ENCODE measurements at places on chromosomes 13 and 19.

DNA sequence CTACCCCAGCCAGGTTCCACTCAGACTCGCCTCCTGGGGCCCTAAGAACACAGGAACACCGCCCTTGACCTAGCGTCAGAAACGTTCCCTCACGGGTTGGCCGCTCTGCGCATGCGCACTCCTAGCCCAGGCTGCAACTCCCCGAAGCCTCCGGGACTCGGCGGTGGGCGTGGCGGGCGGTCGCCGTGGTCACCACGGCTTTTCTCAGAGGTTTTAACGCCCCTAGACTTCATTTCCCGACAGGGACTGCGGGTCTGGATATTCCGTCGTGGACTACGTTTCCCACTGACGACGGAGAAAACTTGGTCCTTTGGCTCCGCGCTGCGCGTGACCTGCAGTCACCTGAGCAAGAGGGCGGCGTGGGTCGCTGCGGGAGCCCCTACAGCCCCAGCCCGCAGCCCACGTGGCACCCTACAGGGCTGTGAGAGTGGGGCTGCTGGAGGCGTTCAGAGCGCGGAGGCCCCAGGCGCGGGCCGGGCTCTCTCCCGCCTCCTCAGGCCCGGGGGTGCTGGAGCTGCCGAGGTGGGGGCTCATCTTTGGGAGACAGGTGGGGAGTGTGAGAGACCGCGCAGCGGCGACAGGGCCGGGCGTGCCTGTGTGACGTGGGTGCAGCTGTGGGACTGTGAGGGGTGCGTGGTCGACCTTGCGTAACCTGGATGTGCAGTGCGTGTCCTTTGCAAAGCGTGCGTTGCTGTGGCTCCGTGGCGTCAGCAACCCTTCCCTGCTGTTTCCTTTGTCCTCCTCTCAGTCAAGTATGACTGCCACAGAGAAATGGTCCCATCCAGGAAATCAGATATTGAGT is 38.0 kb upstream of the ZNF573 start:
- peak; percentile 64 for DNase-seq

DNA sequence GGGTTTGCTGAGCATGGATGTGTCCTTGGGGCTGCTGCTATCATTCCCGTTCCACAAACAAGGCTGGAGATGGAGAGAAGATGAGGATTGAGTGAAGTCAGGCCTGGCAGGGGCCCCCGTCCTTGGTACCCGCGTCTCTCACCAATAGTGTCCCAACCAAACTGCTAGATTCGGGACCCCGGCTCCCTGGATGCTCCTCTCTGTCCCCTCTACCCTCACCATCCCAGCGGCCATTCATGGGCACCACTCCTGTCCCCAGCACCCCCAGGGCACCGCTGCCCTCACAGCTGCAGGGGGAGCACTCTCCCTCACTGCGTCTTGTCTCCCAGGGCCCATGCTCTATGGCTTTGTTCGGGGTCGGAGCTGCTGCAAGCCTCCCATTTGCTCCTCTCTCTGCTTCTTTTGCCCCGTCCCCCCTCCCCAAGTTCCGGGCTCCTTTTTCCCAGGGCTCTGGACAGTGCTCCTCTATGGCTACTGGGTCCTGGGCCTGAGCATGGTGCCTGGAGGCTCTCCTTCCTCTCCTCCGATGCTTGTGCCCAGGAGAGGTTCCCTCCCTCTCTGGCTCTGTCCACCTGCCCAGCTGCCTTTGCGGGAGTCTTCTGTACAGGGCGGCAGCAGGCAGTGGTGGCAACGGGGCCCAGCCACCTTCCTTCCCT is 219.5 kb downstream of the TEX29 start:
- no peak for DNase-seq

DNA sequence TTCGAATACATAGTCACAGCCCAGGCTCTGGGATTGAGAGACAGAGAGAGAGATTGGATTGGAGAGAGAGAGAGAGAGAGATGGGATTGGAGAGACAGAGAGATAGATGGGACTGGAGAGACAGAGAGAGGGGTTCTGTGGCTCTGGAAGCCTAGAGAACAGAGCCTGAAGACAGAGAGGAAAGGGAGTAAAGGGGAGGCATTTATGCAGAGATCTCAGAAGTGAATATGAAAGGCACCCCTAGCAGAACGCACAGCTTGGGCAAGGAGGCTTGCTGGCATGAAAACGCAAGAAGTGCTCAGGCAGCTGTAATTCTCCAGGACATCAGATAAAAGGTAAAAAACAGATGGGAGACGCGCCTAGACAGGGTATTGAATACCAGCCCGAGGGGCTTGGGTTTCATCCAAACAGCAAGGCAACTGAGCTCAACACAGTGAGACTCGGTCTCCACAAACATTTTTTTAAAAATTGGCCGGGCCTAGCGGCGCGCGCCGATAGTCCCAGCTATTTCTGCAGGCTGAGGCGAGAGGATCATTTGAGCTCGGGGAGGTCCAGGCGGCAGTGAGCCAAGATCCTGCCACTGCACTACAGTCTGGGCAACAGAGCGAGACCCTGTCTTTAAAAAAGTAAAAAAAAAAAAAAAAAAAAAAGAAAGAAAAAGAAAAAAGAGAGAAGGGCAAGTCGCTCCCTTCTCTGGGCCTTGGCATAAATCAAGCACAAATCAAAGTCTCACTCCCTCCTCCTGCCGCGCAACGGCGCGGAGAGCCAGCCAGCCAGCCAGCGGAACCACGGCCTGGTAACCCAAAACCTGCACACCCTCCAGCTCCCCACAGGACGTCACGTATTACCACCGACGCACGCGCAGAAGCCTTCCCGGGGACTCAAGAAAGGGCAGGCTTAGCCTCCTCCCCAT is 774 bp upstream of the PPP2R1A start:
- no peak for DNase-seq

DNA sequence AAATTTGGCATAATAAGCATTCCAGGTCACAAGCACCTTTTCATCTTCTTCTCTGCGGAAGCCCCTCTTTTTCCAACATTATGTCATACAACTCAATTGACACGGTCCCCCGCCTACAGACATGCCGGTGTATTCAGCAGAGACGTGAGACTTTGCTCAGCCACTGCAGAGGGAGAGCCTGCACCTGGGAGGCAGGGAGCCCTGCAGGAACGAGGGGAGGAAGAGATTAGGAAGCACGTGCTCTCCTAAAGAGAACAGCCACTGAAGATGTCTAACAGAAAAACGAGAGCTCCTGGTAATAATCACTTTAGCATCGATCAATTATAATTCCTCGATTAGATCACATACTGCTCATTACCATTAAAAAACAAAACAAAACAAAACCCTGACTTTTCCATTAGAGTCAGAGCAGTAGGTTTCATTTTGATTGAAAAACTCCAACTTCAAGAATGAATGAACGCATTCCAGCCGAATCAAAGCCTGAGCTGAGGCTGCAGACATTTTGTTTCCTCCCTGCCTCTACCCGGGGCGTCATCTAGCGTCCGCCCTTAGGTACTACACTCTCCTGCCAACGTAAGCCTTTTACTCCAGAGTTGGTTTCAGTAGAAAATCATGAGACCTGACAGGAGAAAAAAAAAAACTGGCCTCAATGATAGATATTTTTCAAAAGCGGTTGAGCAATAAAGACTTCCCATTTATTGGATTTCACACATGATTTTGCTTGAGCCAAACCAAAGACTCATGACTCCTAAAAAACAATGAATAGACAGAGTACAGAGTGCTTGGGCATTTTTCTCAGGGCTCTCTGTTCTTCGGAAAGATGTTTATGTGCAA is 194.5 kb downstream of the KATNAL1 start:
- peak; percentile 92 for DNase-seq

GRCh38 chr19:35723671-35724070 is 5.9 kb downstream of the KMT2B start:
- no peak for DNase-seq

- no peak for DNase-seq
These were observed 2.3 kb upstream of the TGDS start for GRCh38 chr13:94598281-94598680.

GRCh38 chr19:43525836-43526771 is 897 bp downstream of the ETHE1 start:
- DNase-seq: peak; percentile 74

- no peak for DNase-seq
These were observed 24.0 kb upstream of the TPT1 start for GRCh38 chr13:45364876-45365557.

DNA sequence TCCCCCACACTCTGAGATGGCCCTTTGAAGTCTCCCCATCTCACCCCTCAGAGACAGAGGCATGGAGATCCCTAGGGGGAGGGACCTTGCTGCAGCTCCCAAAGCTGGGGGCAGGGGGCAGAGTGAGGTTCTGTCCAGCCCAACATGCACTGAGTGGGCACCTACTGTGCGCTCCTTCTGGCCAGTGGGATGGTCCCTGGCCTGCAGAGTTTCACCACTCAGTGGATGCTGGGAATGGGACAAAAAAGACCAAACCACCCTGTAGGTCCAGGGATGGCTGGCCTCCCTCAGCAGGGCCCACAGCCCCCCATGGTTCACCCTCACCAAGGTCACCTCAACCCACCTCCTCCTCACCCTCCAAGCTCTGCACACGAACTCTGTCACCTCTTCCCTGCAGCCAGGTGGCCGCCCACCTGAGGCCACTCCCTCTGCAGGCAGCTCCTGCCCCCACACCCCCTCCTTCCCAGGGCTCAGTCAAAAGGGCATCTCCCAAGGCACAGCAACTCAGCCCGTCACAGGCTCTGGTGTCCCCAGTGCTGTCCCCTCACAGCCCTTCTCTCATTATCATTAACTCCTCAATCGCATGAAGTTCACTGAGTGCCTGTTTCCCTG is 16.1 kb downstream of the CEACAM21 start:
- no peak for DNase-seq

- DNase-seq: no peak
These were observed 2.3 kb downstream of the RPL13A start for GRCh38 chr19:49489601-49490167.

DNA sequence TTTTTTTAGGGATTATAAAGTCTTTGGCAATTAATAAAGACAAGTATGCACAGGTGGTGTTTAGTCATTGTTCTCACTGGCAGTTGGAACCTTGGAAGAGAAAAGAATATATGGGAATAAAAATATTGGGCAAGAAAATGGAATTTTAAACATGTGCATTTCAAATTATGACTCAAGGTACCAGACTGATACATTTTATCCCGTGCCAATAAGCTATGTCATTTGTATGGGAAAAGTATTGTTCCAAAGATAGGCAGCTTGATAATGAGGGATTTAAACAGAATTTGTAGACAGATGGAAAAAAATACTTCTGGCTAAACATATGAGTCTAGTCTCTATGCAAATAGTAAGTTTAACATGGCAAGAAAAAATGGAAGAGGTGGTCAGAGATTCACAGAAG is 169.5 kb upstream of the UFM1 start:
- DNase-seq: no peak

DNA sequence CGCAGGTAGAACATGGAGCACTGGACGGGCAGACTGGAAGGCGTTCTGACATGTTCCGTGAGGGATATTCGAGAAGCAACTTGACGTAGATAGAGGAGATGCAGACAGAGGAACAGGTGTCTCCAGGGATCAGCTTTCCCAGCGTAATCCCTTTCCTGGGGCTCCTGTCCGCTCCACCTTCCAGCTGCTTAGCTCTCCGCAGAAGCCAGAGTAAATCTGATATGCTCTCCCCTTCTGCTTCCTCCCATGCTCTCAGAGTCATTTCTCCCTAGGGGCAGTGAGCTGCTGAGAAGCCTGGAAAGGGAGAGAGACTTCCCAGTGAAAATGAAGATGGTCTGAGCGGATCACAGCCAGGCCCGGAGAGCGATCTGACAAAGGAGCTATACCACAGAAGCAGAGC is 23.0 kb upstream of the OLFM4 start:
- no peak for DNase-seq

- no peak for DNase-seq
These were observed 64.9 kb downstream of the MBNL2 start for GRCh38 chr13:97287047-97287383.

DNA sequence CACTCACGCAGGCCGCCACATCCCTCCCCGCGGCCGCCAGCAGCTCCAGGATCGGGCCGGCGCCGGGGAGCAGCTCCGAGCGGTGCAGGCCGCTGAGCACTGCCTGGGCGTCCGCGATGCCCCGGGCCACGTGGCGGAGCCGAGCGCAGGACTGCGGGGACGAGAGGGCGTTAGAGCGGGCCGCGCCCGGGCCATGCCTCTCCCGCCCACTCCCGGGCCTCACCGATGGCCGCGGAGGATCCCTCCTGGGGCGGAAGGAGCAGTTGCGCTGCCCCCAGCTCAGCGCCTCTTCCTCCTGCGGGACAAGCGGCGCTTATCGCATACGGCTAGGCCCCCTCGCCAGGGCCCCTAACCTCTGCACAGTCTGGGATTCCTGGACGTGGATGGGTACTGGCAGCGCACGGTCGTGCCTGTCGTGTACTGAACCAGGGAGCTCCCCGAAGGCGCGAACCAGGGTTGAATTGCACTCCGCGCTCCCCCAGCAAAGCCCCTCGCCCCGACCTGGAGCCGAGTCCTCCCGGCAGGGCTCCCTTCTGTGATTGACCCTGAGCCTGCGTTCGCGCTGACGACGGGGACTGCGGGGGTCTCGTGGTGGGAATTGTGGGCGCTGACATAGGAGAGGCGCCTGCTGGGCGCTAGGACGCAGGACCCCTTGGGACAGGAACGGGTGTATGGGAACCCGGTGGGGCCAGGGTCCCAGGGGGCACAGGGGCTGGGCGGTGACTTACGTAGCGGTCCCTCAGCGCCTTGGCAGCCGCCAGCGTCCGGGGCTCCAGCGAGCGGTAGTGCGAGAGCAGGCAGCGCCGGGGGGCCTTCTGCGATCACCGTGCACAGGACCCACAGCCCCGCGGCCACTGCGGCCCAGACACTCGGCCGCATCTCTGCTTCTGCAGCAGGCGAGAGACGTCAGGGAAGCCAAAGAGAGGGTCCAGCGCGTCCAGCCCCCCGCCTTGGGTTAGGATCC is 673 bp downstream of the IFNL4 start:
- DNase-seq: no peak

GRCh38 chr19:13150931-13151604 is 857 bp downstream of the IER2 start:
- no peak for DNase-seq

DNA sequence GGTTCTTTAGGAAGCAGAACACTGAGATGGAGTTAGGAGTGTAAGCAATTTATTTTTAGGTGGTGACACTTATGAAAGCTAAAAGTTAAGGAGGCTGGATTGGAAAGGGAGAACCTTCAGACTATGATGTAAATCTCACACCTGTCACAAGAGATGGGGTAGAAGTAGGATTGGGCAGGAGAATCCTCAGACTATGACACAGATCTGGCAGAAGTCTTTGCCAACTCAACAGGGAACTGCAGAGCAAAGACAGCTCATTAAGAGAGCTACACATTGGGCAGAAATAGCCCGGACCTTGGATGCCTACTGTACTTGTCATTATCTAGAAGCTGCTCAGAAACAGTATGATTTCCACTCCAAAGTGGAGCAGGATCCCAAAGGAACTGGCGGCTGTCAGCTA is 134.4 kb downstream of the DNAJC15 start:
- no peak for DNase-seq

DNA sequence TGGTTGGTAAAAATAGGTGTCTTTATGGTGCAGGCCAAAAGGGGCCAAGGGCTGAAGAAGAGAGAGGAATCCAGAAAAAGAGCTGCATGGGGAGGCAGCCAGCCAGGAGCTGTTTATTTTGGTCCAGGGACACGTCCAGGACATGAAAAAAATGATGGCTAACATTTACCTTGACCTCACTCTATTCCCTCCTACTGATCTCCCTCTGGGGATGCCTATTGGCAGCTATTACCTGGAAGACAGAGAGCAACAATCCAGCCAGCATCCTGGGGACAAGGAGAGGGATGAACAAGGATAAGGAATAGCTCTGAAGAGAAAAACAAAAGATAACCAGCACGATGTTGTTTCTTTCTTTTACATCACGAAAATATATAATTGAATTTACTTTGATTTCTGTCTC is 1599.6 kb downstream of the SLITRK5 start:
- no peak for DNase-seq
